Activated naive CD4-positive, alpha-beta T cell treated with anti-CD3 and anti-CD28 coated beads, Interleukin-2, amount 50 U/mL, for 16 hours (primary cell): ENCODE measurements at places on chromosomes 4 and X.

DNA sequence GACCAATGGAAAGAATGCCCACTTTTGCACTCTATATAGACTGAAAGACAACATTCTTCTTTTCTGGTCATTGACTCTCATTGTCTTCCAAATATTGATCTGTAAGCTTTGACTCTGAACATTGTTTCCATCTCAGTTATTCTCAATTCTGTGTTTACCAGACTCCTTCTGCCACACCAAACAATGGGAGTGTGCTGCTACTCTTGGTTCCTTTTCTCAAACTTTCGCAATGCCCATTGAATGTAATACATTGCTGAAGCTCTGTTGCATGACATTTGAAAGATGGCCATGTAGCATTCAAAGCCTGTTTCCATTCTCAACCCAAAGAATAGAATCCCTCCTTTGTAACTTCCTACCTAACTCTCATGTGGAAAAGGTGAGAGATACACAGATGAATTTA, 136.2 kb downstream of the BTC start:
- no peak for DNase-seq

DNA sequence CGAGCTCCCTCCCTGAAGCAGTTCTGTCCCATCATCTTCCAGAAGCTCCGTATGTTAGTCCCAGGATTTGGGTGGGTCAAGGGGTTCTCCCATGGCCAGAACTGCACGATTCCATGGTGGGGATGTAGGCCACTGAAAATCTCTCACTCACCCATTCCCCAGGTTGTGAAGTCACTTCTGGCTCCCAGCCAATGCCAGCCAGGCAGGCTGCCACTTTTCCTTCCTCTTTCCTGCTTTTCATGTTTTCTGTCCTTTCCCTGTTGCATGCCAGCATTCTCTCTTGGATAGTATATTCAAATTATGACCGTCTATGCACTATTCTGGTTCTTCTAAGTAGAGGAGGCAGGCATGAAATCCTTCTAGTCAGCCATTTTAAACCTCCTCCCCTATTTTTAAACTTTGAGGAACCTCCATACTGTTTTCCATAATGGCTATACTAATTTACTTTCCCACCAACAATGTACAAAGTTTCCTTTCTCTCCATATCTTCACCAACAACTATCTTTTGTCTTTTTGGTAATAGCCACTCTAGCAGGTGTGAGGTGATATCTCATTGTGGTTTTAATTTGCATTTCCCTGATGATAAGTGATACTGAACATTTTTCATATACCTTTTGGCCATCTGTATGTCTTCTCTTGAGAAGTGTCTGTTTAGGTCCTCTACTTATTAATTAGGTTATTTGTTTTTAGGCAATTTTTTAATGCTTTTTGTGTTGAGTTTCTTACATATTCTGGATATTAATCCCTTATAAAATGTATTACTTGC, 182.1 kb upstream of the TET2 start:
- no peak for DNase-seq

GRCh38 chrX:104565791-104566680, at the start of gene IL1RAPL2:
TSS of gene IL1RAPL2 (plus strand) at chrX:104566199.
- DNase-seq = no peak

DNA sequence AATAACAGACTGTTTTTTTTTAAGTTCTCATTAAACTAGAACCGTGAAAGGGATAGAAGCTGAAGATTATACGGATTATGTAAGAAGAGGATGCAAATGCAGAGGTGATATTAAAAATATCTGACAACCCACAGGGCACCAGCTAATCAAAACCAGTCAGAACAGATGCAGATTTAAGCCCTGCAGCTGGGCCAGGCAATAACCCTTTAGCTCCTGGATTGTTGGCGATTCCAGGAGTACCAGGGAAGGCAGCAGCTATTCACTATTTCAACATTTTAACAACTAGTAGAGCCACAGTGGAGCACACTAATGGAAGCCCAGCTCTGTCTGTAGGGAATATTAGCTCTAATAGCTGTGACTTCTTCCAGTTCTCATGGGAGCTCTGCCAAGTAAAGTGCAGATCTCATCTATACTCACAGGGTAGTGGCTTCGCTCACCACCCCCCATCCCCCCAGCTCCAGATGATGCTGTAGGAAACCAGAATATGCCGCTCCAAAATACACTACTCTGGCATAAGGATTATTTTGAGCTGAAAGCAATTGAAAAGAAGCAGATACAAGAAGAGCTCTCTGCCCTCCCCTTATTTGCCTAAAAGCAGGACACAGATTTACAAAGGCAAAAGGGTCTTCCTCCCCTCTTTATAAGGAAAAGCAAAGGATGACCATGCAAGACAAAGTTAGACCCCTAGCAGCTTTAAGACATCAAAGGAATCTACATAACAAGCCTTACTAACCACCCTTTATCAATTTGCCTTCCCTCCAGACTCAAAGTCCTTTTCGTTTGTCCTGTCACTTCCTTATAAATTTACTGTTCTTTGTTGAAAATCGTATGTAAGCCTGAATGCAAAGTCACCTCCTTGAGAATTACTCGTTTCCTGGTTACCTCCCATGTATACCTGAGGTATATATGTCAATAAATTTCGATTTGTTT, 13.7 kb downstream of the SCD5 start:
- no peak for DNase-seq

DNA sequence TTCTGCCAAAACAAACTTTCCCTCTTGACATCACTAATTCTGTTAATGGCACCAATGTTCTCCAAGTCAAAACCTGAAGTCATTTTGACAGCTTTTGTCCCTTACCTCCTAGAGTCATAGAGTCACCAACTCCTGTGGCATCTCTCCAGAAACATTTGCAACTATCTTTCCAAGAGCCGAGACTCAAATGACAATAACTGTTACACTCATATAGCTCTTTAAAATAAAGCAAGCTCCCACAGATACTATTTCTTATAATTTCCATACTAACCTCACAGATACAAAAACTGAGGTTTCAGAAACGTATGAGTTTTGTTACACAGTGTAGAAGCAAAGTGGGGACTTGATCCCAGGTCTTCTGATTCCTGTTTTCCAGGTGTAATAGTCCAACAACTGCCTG, 18.3 kb downstream of the GPRIN3 start:
- no peak for DNase-seq

GRCh38 chr4:71130827-71131603, 137.6 kb downstream of the DCK start:
- no peak for DNase-seq

DNA sequence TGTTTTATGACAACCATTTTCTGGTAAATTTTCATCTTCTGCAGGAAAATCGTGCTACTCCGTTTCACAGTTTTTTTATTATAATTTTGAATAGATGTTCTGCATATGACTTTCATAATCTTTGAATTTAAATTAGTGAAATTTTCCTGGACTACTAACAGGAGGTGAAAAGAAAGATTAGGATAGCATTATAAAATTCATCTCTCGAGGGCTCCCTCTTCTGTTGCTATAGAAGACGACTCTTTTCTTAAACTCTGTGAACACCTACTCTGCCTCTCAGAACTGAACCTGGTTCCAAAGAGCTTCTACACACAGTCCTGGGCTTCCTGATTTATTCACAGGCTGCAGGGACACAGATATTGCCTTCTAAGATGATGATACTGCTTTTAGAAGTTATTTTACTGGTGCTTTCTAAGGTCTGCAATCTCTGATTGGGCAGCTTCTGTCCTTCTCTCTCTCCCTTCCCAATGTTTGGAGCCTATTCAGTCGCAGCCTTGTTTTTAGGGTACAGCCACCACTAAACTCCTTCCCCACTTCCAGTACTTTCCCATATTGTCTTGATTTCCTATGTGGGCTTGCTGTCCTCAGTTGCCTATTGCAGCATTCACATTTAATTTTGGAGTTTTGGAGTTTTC, 10.1 kb upstream of the SAP30 start:
- no peak for DNase-seq

GRCh38 chrX:79110731-79111130, 33.8 kb upstream of the GPR174 start:
- no peak for DNase-seq

- DNase-seq = no peak
These were observed 910 bp downstream of the ANK2 start for GRCh38 chr4:113050371-113050755.

- no peak for DNase-seq
These were observed 27.4 kb downstream of the TRAPPC11 start for GRCh38 chr4:183686461-183686860.

GRCh38 chrX:33053001-33053400, 158.3 kb downstream of the DMD start:
- DNase-seq = no peak

GRCh38 chr4:74536557-74536956, 91.6 kb downstream of the AREG start:
- no peak for DNase-seq

- no peak for DNase-seq
These were observed 200.9 kb upstream of the PSAPL1 start for GRCh38 chr4:7635445-7636239.

DNA sequence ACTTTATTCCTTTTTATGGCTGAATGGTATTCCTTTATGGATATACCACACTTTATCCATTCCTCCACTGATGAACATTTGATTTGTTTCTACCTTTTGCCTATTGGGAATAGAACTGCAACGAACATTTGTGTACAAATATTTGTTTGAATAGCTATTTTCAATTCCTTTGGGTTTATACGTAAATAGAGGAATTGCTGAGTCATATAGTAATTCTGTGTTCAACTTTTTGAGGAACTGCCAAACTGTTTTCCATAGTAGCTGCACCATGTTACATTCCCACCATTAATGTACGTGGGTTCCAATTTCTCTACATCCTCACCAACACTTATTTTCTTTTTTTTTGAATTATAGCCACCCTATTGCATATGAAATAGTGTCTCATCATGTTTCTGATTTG, 156.5 kb upstream of the ATP6AP2 start:
- no peak for DNase-seq

DNA sequence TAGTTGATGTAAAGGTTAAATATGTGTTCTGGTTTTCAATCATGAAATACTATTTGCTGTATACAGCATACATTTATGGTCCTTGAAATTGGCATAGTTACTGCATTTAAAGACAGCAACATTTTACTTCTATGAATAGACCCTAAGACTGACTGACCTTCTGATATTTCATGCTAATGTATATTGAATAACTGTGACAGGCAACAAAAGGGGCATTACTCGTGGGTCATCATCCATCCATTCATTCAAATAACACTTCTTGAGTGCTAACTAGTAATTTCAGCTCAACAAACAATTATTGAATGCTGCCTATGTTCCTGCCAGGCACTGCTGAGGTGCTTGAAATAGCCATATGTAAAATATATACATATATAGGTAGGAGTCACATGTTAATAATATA, 92.8 kb upstream of the ADAMTS3 start:
- no peak for DNase-seq

DNA sequence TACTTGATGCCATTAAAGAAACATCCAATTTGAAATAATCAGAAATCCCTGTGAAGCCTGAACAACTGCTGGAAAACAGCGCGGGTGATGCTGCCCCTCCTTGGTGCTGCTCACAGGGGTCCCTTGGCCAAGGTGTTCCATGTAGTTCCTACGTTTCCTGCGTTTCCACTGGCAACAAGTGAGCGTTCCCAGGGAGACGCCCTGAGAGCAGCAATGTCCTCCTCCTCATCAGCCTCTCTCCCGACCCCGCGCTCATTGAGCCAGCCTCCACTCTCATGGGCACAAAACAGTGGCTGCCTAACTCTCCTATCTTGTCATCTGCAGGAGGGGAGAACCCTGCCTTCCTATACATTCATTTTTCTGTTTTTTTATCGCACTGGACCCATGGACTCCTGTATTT, 18.9 kb downstream of the LETM1 start:
- no peak for DNase-seq

DNA sequence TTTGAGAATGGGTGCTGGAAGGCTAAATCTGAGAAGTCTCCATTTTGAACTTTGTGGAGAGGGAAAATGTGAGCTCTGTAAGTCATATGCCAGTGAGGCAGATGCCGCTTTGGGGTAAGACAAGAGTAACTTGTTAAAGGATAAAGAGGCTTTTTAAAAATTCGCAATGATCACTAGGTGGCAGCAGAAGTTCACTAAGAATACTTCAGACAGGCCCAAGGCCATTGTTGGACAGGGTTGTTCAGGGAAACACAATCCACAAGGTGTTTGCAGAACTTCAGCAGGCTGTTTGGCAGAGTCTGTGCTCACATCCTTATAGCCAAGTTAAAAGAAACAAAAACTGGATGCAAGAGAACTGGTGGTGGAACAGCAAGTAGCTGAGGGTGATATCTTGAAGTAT, 13.7 kb upstream of the PIGA start:
- DNase-seq = no peak

GRCh38 chr4:98672583-98673287, 14.3 kb upstream of the TSPAN5 start:
- DNase-seq = no peak

GRCh38 chrX:123173833-123174232, 10.2 kb upstream of the GRIA3 start:
- DNase-seq = no peak

- no peak for DNase-seq
These were observed 70.3 kb downstream of the TMEM154 start for GRCh38 chr4:152609481-152609880.
